ENCODE measurements at places on chromosomes 3 and 15.

DNA sequence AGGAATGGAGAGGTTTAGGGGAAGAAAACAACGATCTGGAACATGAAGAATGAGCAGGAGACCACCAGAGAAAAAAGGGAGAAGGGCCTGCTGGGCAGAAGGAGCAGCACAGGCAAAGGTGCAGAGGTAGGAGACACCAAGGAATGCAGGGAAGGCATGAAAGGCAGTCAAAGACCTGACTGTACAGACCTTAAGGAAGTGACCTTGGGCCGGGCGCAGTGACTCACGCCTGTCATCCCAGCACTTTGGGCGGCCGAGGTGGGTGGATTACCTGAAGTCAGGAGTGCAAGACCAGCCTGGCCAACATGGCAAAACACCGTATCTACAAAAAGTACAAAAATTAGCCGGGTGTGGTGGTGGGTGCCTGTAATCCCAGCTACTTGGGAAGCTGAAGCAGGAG lies 157.7 kb upstream of the ATP10A start:
- no peak for DNase-seq

GRCh38 chr3:22471557-22471956 lies 720.5 kb upstream of the ZNF385D start:
- no peak for DNase-seq

DNA sequence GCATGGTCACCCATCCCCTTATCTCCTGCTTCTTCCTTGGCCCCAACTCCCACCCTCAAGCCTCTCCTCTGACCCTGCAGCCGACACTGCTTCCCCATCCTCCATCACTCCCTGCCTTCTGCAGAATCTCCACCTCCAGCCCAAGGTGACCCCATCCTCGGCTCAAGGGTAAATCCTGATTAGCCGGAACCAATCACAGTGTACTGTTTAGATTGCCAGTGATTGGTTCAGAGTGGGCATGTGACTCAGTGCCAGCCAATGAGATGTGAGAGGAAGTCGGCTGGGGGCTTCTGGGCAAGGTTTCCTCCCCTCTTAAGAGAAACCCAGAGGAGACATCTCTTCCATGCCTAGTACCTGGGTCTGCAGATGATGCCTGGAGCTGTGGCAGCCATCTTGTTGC lies 10.3 kb downstream of the CACNA2D2 start:
- DNase-seq: no peak

DNA sequence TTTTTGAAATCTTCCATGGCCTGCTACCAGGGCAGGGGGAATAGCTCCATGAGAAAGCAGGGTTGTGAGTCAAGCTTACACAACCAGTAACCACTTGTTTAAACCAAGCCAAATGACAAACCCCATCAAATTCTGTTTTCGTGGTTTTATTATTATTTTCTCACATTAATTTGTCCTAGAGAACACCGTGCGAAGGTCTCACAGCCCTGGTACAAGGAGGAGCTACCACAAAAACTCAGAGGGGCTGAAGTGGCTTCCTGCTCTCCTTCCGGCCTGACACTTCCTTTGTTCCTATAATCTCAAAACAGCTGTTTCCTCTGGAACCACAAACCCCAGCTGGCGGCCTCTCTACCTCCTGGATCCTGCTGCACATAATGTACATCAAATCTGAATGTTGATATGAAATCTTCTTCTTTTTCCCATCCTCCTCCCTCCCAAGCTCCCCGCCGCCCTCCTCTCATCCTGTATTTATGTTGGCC lies 375.9 kb downstream of the MCTP2 start:
- DNase-seq: no peak

GRCh38 chr15:72481015-72481659 lies 7.0 kb downstream of the ARIH1 start:
- no peak for DNase-seq

DNA sequence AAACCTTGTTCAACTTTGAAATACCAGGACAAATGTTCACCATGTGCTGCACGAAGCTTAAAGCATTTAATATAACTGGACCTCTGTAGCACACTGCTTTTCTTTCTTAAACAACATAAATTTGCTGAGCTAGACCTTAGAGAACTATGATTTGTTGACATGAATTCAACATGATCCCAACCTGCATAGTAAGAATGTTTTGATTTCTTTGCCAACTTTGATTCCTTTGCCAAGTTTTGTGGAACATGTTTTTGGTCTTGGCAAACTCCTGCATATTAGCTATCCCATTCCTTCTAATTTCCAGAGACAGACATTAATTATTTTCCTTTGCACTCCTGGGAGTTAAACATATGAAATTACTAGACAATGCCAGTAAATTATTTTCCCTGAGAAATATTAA lies 197.2 kb upstream of the RBMS3 start:
- no peak for DNase-seq

Measured in nucleus accumbens (tissue), 56 donors.